ENCODE measurements at places on chromosomes 7 and 10. TPM values are rescaled to one million over a fixed set of nuclear protein-coding genes. Genes with fewer than 3 reads are reported as not detected.

DNA sequence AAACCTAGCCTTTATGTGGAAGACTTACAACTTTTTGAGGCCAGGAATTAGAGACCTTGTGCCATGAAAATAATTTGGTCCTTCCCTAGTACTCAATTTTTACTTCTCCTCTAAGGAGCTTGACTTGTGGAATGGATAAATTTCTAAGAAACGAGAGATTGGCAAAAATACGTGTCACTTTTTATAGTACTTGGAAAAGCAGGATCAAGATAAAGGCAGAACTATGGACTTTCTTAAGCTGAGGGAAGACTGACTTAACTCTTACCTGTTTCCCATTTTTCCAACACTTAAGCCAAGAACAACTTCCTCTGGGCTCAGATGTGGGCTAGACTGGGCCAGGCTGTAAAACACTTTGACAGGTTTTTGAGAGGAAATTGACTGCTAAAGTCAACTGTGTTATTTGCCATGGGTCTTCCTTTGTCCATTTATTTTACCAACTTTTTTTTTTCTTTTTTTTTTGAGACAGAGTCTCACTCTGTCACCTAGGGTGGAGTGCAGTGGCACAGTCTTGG, 2.0 kb upstream of the WBP1L start:
- no peak for DNase-seq

DNA sequence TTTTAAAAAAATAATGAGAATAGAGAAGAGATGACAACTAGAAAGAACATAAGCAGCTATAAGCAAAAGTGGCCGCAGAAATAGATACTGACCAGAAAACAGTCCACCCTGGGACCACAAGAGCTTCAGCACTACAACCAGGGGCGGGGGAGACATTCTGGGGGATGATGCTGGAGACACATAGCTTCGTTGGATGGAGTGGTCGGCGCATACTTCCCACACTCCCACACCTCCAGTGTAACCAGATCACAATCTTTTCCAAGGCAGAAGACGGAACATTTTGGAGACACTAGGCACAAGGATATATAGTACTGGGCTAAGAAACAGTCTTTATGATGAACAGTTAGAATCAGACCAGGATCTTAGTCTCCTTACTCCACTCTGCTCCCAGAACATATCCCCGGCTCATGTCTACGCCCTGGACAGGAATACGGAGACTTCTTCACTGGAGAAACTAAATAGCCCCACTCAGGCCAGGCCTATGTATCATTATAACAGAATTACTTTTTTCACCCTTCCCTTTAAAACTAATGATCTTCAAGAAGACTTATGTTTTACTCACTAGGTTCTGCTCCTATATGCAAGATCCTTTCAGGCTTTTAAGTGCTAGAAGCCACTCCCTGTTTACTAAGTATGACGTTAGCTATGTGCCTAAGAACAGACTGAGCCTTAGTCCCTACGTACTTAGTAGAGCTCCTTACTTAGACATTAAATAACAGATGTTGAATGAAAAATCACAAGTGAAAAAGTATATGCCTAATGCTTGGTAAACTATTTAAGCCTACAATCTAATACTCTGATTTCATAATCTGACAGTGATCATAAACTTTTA, 169.6 kb downstream of the SRPK2 start:
- DNase-seq: no peak

- DNase-seq: peak; percentile 79
Observed at GRCh38 chr10:3045471-3046209, 21.7 kb upstream of the PFKP start.

Gene TIAL1
- total RNA-seq: 152 TPM

Gene ZNF789
- total RNA-seq: 15.1 TPM

GRCh38 chr7:159051916-159052315, 92.8 kb downstream of the VIPR2 start:
- no peak for DNase-seq
